ENCODE measurements at places on chromosomes 1 and 21.

GRCh38 chr1:55275941-55276341, 60.8 kb upstream of the USP24 start:
- DNase-seq: no peak

DNA sequence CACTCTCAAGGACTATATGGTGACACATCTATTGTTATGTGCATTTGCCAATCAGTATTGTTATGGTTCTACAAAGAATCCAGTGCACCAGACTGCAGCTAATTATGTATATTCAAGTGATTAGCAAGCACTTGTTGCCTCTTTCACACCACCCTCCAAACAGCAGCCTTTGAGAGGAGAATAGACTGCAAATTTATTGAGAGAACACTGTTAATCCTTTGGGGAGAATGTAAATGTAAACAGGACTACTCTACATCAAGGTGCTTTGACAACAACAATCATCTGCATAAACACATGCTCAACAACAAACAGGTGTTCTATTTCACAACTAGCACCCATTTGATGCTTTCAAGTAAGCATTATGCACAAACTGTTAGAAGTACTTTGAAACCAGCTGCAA, 117.4 kb downstream of the AKT3 start:
- no peak for DNase-seq

GRCh38 chr21:34846601-34847112, 177.9 kb downstream of the CLIC6 start:
- DNase-seq: no peak

DNA sequence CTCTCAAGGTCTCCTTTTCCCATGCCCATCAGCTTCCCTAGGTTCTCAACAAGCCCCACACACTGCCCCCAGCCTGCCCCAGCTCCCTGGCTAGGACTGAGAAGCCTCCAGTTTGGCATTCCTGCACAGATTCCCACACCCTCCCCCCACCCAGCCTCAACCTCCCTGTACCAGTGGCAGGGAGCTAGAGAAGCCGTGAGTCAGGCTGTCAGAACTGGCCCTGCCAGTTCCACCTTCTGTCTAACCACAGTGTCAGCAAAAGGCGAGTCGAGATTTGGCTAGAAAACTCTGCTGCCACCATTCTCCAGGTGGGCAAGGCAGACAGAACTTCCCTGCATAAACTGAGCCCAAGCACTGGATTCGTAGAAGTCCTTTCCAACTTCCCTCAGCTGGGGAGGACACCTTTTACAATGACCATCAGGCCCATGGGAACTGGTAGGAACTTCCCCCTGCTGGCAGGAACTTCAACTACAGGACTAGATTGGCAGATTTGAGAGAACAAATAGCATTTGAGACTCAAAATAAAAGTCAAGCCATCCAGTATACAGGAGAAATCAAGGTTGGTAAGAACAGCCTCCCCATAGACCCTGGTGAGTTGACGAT, 31.0 kb downstream of the TNNT2 start:
- DNase-seq: no peak

- DNase-seq: no peak
Observed at GRCh38 chr1:43239484-43239883, 30.3 kb upstream of the TMEM125 start.

DNA sequence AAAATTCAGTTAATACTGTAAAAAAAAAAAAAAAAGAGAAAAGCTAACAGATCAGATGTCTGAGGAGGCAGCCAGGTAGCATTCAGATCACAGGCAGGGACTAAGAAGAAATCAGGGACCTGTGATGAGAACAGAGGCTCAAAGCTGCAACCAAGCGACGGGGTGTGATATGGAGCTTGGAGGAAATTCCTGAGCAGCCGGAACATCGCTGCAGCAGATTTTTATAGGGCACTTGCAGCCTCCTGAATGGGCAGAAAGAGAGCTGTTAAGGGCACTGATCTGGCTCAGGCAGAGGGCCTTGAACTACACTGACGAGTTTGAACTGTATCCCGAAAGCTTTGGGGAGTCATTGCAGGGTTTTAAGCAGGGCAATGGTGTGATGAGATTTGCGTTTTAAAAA, 315.4 kb downstream of the ADGRL2 start:
- no peak for DNase-seq

DNA sequence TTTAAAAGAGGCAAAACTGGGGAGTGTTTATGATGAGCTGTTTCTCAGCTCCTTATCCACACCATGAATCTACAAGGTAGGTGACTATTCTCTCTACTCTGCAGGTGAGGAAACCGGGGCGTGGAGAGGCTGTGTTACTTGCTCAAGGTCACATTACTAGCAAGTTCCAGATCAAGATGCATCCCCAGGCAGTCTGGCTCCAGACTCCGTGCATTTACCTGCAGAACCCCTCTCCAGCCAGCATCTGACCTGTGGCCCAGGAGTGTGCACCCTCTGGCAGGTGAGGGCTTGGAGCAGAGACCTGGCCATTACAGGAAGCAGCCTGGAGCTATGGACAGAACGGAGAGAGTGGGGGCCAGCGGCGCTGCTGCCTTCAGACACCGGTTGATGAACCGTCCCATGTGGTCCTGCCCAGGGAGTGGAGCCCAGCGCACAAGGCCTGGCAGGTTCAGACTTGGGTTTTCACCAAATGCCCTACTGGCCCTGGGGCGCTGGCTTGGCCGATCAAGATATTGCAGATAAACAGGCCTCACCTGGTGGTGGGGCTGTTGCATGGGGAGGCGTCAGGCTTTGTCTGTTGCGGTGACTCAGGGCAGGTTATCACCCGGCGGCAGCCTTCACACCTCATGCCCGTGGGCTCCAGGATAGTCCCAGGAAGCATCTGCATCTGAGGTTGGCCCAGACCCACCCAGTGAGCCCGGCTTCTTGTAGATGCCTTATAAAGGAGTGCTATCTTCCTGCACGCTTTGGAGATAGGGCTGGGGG, 29.2 kb upstream of the WNT4 start:
- DNase-seq: no peak

DNA sequence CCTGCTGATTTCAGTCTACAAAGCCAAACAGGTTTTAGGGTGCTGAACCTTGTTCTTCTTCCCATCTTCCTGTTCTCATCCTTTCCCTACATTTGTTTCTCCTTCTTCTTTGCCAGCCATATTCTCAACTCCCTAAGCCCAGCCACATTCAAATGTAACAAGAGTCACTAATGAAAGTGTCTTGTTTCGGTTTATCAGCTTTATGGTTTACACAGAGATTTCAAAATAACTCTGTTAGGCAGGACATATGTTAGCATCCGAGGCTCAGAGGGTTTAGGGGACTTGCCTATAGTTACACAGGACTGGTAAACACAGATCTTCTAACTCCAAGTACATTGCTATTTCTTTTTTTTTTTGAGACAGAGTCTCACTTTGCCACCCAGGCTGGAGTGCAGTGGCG, 61.3 kb downstream of the NDUFS5 start:
- no peak for DNase-seq

DNA sequence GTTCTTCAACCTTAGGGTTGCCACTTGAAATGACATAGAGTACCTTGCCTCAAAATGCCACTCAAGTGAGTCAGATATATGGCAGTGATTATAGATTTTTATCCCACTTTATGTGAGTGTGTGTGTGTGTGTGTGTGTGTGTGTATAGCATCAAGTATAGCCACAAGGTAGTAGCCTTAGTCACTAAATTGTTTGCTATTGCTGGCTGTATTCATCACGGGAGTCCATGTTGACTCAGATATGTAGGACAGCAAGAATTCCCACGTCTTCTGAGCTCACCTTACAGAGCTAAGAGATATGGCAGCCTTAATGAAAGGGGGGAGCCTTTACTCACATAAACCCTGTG, 9.3 kb downstream of the ETS2 start:
- no peak for DNase-seq

DNA sequence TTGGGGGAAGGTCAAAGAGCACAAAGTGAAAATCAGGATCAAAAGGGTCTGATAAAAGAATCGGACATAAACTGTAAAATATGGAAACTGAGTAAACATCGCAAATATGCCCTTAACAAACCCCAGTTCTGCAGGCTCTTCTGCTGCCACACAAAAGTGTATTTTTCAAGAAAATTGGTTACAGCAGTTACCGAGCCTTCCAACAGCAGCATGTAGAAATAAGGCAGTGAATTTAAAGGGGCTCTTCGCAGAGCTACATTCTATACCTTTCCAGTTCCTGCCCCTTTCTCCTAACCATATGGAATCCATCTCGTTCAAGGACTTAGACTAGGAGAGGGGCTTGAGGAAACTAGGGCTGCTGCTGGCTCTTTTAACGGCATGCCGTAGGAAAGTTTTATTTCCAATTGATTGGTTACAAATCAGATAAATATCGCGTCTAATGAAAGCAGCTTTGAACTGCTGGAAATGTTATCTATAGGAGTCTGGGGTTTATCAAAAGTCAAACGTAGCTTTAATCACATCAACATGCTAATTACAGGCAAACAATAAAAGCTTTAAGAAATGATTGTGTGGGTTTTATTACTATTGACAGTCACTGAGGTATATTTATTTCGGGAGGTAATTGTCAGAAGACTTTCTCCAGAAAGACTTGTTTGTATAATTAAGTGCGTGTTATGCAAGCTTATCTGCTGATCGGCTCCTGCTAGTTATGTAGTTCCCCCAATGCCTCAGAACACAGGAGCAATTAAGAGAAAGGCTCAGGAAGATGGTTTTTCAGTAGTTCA, 59.1 kb downstream of the GORAB start:
- no peak for DNase-seq

DNA sequence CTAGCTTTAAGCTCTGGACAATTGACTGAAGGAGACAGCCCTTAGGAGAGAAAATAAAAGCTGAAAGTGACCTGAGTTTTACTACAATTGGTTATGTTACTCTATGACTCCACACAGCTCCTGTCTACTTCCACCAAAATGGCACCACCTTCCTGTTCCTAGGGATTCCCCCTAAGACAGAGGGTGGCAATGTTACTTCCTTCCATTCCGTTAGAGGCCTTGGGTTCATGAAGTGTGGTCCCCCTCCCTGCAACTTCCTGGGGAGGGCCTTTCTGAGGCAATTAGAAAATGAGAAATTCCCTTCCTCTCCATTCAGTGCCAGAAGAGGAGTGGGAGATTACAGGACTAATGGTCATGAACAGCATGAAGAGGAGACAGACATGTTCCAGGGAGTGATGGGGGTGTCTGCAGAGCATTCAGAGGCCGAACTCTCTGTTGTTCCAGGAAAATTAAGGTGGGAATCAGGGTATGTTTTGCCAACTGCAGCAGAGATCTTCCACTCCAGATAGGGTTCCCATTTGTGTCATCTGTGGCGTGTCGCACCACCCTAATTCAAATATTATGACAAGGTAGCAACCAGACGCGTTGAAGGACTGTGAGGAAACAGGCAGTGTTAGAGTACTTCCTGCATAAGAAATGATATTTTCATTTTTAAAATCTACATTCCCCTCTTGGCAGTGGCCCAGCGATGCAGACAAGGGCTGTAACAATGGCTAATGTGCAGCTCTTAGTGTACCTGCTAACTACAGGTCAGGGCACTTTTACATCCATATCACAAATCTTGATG, 53.1 kb upstream of the TRIM67 start:
- no peak for DNase-seq

DNA sequence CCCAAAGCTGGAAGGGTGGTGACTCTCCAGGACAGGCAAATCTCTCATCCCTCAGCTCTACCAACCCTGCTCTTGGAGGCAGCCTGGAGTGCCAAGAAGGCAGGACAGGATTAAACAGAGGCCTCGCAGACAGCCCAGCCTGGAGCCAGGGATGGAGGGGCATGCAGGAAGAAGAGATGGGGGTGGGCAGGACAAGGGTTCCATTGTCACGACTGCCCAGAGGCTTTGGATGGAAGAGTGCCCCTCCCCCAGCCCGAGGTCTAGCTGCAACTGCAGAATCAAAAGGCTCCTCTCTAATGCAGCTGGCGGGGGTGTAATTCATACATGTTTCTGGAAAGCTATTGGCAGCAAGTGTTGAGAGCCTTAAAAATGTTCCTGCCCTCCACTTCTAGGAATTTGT, 8.8 kb downstream of the RAB7B start:
- no peak for DNase-seq

DNA sequence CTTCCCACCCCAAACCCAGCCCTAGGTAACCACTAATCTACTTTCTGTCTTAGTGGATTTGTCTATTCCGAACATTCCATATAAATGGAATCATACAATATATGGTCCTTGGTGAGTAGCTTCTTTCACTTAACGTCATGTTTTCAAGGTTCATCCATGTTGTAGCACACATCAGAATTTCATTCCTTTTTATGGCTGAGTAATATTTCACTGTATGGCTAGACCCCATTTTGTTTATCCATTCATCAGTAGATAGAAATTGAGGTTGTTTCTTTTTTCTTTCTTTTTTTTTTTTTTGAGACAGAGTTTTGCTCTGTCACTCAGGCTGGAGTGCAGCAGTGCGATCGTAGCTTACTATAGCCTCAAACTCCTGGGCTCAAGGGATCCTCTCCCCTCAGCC, 3.2 kb downstream of the SPATA21 start:
- DNase-seq: no peak

- DNase-seq: peak; percentile 69
Observed at GRCh38 chr1:114282751-114283403, 129.2 kb upstream of the SYT6 start.

DNA sequence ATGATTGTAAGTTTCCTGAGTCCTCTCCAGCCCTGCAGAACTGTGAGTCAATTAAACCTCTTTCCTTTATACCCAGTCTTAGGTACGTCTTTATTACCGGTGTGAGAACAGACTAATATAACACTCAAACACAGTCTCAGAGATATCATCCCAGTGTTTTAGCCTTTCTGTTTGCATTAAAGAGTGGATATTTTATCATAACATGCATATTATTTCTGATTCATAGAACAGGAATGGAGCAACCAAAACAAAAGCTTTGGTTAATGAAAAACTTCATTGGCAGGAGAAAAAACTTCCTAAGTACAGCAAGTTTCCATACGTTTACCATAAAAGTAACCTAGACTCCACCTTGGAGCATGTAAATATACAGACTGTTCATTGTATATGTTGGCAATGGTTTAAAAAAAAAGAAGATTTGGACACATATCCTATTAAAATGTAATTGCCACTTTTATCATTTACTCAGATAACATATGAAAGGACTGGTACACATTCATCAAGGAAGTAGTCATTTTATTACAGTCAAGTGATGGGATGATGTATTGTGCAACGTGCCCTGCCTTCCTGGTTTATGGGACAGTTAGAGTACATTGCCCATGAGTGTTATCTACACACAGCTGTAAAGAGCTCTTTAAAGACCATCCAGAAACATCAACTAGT, 144.8 kb downstream of the ETS2 start:
- no peak for DNase-seq

DNA sequence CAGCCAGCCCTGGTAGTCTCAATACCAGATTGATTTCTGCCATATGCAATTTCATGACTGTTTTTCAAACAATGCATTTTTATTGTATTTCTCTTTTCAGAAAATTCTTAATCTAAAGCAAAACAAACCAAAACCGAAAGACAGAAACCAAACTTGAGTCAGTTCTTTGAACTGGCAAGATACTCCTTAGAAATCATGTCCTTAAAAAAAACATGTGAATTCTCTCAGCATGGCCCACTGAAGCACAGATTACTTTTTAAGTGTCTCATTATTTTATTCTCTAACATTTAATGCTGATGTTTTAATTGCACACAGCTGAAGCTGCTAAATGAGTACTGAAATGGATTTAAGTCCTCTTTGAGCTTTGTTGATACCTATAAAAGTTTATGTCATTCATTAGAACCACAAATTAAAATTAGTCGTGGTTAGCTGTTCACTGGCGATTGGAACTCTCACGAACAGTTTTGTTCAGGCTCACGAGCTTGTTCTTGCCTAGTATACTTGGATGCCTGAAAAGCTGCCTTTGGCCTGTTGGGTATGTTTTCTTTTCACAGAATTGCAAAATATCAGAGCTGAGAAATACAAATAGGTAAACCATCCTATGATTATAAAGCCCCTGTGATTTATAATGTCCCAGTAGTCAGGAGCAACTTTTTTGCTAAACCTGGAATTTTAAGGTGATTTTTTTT, 87.5 kb downstream of the CAMTA1 start:
- DNase-seq: no peak

- DNase-seq: no peak
Observed at GRCh38 chr1:158203693-158204457, 23.2 kb downstream of the CD1D start.

Data from stimulated activated CD4-positive, alpha-beta T cell treated with anti-CD3 and anti-CD28 coated beads, TNF-alpha, amount 100 ng/mL, for 4 hours (primary cell).